ENCODE measurements at places on chromosomes 1 and 21. TPM values are rescaled to one million over a fixed set of nuclear protein-coding genes. Genes with fewer than 3 reads are reported as not detected.

- no peaks in the 10 kb centered on the region for H3K4me1 ChIP-seq
- no peak overlapping the region for H3K4me3 ChIP-seq
- no peak overlapping the region for H3K27ac ChIP-seq
- no peaks in the 10 kb centered on the region for H3K27me3 ChIP-seq
- H3K36me3 ChIP-seq, result no peaks in the 10 kb centered on the region
- no peak for DNase-seq
These were observed 228.8 kb upstream of the B3GALT2 start for GRCh38 chr1:193415256-193415655.

Gene SLC16A4
- total RNA-seq, result 16.4 TPM

GRCh38 chr1:230781594-230781993, 34.4 kb downstream of the CAPN9 start:
- no peaks in the 10 kb centered on the region for H3K4me1 ChIP-seq
- no peak overlapping the region for H3K27ac ChIP-seq
- H3K4me3 ChIP-seq, result no peak overlapping the region
- DNase-seq, result no peak

- no peak overlapping the region for H3K4me3 ChIP-seq
- H3K36me3 ChIP-seq, result no peaks in the 10 kb centered on the region
- no peak overlapping the region for H3K27ac ChIP-seq
- DNase-seq, result no peak
- H3K27me3 ChIP-seq, result no peaks in the 10 kb centered on the region
These were observed 122.4 kb downstream of the AKT3 start for GRCh38 chr1:243727503-243728203.

DNA sequence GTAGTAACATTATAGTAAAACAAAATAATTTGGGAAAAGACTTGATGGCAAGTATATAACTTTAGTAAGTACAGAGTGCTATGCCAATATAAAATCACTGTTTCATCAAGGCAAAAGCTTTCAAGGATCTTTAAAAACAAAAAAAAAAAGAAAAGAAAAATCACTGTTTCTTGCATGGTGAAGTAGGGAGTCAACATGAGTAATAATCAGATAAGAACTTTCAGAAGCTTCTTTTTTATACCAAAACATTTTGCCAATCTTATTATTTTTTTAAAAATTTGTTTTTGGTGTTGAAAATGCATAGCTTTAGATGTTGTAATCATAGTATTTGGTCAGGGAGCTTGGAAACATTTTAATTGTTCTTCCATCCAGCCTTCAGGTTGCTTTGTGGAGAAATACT, 37.2 kb downstream of the CAMSAP2 start:
- H3K4me1 ChIP-seq, result peaks cover 4% of the 10 kb centered on the region
- no peak overlapping the region for H3K27ac ChIP-seq
- no peaks in the 10 kb centered on the region for H3K36me3 ChIP-seq
- no peaks in the 10 kb centered on the region for H3K27me3 ChIP-seq

Gene NEK2
- total RNA-seq, result 10.6 TPM

GRCh38 chr1:193558491-193559028, 372.1 kb upstream of the B3GALT2 start:
- H3K4me3 ChIP-seq, result no peak overlapping the region
- H3K27ac ChIP-seq, result peak overlapping the region; percentile 5
- no peak for DNase-seq
- peaks cover 9% of the 10 kb centered on the region for H3K4me1 ChIP-seq
- no peaks in the 10 kb centered on the region for H3K27me3 ChIP-seq

Gene NECTIN4
- total RNA-seq, result 7.0 TPM

Gene HMGN2
- total RNA-seq, result 215 TPM

GRCh38 chr21:44994695-44995342, 55.0 kb downstream of the SLX9 start:
- no peaks in the 10 kb centered on the region for H3K36me3 ChIP-seq
- no peak overlapping the region for H3K27ac ChIP-seq
- peaks cover 4% of the 10 kb centered on the region for H3K4me1 ChIP-seq

Gene MUL1
- total RNA-seq, result 40.1 TPM

Gene PDZK1IP1
- total RNA-seq, result not detected

Gene PTCH2
- 0.56 TPM for total RNA-seq

- peaks cover 5% of the 10 kb centered on the region for H3K4me1 ChIP-seq
- no peaks in the 10 kb centered on the region for H3K27me3 ChIP-seq
- H3K4me3 ChIP-seq, result no peak overlapping the region
- no peaks in the 10 kb centered on the region for H3K36me3 ChIP-seq
These were observed 44.1 kb upstream of the BCL10 start for GRCh38 chr1:85320371-85321131.

DNA sequence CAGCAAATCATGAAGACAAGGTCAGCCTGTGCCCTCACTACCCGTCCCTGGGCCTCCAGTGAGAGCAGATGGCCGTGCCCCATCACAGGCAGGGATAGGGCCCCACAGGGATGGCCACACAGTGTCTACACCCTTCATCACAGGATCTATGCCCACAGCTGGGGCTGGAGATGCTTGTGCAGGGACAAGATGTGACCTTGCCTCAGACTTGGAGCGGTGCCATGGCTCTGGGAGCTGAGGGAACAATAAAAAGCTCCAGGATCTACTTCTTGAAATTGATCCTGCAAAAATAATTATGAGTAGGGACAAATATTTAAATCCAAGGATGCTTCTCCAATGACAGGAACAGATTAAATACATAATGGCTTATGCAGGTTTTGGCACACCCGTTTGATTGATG, 25.4 kb upstream of the TCEA3 start:
- DNase-seq, result no peak
- no peak overlapping the region for H3K27ac ChIP-seq
- H3K36me3 ChIP-seq, result no peaks in the 10 kb centered on the region
- no peaks in the 10 kb centered on the region for H3K4me1 ChIP-seq
- no peak overlapping the region for H3K4me3 ChIP-seq

Gene SLC2A5
- 7.2 TPM for total RNA-seq

All from hepatocyte (in vitro differentiated cells).